ENCODE measurements at places on chromosomes 6 and 20.

GRCh38 chr6:156774863-156775405 lies 2.2 kb upstream of the ARID1B start:
- DNase-seq, result peak; percentile 12

- DNase-seq, result no peak
Measured at GRCh38 chr6:17167327-17167979, 65.6 kb downstream of the STMND1 start.

GRCh38 chr20:25623225-25623735 lies 534 bp downstream of the NANP start:
- DNase-seq, result no peak

GRCh38 chr6:157049133-157049532 lies 272.0 kb downstream of the ARID1B start:
- DNase-seq, result no peak

GRCh38 chr6:55568808-55569439 lies 10.1 kb downstream of the HMGCLL1 start:
- no peak for DNase-seq

DNA sequence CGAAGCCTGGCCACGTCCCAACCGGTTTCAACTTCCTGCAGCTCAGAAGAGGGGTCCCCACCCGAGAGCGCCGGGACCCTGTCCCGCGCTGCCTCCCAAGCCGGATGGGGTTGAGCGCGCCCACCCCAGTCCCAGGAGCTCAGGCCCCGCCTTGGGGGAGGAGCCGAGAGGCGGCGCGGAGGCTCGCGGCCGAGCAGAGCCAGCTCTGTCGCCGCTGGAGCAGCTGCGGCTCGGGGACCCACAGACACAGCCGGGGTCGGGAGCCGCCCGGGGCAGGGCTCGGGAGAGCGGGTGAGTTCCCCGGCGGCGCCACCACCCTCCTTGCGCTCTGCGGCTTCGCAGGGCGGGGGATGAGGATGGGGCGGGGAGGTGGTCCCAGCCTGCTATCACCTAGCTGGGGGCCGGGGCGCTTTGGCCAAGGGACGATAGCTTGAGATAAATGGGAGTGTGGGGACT lies at the start of gene PPP1R16B:
Gene PPP1R16B (plus strand): TSS at position 196 of the 456 bp plus-strand sequence. CDS start 30,229 bp downstream, outside the sequence.
- no peak for DNase-seq

DNA sequence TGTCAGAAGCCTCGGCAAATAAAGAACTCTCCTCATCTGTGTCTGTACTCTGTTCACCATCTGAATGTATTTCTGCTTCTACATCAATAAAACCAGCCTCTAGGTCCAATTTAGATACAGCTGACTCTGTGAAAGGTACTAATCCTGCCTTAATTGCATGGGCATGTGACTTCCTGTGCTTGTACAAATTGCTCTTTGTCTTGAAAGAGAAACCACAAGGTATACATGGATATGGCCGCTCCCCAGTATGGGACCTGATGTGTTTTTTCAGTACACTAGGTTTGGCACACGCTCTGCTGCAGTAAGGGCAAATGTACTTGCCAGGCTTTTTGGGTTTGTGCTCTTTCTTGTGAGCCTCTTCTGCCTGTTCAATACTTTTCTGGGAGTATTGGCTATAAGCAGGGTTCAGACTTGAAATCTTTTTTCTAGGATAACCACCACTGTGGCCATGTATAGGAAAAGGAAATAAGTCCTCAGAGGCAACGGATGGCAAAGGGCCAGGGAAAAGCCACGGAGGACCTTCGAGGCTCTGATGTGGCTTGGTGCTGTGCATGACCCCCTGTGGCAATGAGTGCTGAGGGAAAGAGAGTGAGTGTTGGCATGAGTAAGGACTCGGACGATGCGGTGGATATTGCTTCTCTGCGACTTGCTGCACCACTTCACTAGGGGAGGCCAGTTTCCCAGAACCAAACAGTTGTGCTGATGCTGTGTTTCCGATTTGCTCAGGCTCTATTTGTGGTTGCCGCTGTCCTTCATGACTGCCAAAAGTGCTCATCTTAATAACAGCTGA lies 170.9 kb downstream of the HIVEP2 start:
- DNase-seq, result no peak

GRCh38 chr20:63791497-63792156 lies 39.4 kb downstream of the ZBTB46 start:
- no peak for DNase-seq

- DNase-seq, result no peak
Measured at GRCh38 chr6:135117413-135117968, 62.9 kb upstream of the HBS1L start.

DNA sequence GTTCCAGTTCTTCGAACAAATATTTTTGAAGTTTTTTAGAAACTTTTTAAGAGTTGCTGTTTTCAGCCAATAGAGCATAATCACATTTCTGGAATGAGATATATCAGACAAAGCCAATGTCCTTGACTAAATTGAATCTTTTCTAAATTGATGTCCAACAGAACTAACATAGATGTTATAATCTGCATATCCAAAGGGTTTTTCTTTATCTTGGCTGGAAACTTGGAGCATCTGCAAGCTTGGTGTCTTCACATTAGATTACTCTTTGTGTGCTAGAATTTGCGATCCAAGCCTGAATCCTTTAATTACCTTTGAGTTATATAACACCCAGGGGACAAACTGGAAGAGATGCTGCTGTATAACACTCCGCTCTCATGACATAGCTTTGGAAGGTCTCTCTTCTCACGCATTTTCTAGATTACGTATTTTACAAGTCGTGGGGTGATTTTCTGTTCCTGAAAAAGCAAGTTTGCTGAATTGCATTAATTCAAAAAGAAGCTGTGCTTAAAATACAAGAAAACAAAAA lies 64.4 kb upstream of the FUCA2 start:
- no peak for DNase-seq

DNA sequence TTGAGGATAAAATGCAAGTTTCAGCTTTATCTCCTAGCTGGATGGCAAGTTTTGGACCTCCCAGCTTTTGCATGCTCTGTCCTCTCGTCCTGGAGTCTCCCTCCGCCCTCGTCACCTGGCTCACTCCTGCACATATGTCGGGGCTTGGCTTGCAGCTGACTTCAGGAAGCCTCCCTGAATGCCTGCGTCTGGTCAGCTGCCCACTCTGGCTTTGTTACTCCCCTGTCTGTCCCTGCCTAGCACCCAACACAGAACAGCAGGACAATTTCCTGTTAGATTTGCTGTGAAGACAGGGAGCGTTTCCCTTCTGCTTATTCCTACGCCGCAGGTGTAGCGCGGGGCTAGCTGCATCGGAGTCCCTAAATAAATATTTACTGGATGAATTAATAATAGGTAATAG lies 5.4 kb downstream of the JPH2 start:
- DNase-seq, result no peak

GRCh38 chr6:169536446-169537170 lies 165.2 kb downstream of the WDR27 start:
- DNase-seq, result peak; percentile 57

- DNase-seq, result peak; percentile 68
Measured at GRCh38 chr20:6636209-6637159, 131.0 kb upstream of the BMP2 start.

GRCh38 chr6:33820784-33821520 lies 17.1 kb upstream of the MLN start:
- DNase-seq, result no peak

GRCh38 chr6:34284563-34285447 lies 36.0 kb upstream of the SMIM29 start:
- peak; percentile 48 for DNase-seq

- DNase-seq, result no peak
Measured at GRCh38 chr6:44162876-44163625, 4.4 kb downstream of the CAPN11 start.

GRCh38 chr6:5295623-5296022 lies 34.3 kb downstream of the FARS2 start:
- DNase-seq, result no peak

- no peak for DNase-seq
Measured at GRCh38 chr20:56987986-56988385, 278.5 kb downstream of the BMP7 start.

DNA sequence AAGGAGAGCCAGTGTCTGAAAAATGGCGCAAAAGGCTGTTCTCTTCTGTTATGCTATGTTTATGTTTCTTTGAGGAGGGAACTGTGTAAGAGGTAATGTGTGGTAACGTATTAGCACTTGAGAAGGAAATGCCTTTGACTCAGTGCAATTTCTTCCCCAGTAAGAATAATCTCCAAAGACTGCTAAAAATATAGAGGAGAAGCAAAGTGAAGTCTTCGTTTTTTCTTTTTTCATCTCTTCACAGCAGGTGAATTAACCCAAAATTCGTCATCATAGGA lies 47.1 kb upstream of the IFNGR1 start:
- peak; percentile 7 for DNase-seq

DNA sequence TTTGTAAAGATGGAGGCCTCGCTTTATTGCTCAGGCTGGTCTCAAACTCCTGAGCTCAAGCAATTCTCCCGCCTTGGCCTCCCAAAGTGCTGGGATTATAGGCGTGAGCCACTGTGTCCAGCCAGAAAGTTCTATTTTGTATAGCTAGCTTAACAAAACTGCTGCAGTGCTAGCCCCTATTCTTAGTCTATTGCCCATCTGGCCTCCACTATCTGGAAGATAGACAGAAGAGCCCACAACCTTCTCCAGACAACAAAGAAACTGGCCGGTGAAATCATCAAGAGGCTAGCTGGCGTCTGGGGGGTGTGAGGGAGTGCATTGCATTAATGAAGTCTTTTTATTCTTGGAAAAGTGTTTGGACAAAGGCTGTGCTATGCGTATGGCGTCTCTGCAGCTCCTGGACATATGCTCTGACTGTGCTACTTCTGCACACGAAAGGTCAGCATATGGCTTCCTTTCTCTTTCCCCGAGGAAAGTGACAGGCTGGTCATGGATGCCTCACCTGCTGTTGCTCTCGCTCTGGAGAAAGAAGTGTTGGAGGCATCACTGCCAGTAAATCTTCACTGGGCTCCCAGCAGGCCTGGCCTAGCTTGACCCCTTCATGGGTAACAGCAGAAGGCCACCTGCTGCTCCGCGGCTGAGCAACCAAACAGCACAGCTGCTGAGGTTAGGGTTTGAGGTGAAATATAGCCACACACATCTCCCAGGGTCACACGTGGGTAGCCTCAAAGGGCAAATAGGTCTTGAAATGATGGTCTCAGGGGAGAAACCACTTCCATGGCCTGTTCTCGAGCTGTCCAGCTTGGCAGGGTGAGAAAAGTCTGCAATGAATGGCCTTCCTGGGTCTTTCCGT lies 95.1 kb upstream of the IYD start:
- no peak for DNase-seq

Data from HCEC 1CT (cell line).